Activated CD4-positive, alpha-beta T cell treated with anti-CD3 and anti-CD28 coated beads, Interleukin-2, amount 10 ng/mL, durations not matched to agents 7 days and 5 days (primary cell): ENCODE measurements at places on chromosomes 2 and 18. TPM values are rescaled to one million over a fixed set of nuclear protein-coding genes. Genes with fewer than 3 reads are reported as not detected.

NDUFS1 gene
- 58.9 TPM for total RNA-seq

DNA sequence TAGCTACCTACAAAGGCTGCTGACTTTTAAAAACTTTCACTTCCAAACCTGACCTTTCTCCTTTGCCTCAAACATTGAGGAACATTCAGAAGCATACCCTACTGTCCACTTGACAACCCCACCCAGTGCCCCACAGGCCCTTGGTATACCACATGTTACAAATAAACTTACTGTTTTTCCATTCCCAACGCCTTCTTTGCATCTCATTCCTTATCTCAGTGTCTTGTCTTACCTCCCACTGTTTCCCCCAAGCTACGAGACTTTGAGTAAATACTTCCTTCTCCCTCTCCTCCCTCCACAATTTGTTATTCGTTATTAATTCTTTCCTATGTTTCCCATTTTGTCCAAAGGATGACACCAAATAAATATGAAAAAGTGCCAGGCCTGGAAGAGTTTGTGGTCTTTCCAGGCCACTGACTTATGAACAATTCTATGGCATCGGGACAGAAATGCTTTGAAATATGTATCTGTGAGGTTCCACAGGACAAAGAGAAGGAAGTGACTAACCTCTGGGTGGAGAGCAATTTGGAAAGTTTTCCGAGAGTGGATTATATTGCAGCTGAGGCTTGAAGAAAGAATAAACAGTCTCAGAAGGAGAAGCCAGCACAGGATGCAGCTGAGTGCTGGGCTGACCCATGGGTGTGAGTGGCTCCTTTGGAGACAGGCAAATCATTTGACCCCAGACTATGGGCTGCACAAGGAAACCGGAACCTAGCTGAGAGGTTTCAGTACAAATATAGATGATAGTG lies 409.0 kb downstream of the LPIN1 start:
- no peak for DNase-seq

GRCh38 chr2:95023222-95023597 lies 2.3 kb upstream of the MAL start:
- peak; percentile 79 for DNase-seq

GRCh38 chr2:96556441-96557330 lies 20.1 kb downstream of the ARID5A start:
- no peak for DNase-seq

- no peak for DNase-seq
These were observed 132.6 kb downstream of the SPAG16 start for GRCh38 chr2:213416832-213417231.

- DNase-seq, result no peak
These were observed 76.7 kb downstream of the MERTK start for GRCh38 chr2:111975053-111975552.

- DNase-seq, result no peak
These were observed 336.6 kb downstream of the PAX3 start for GRCh38 chr2:221962186-221962585.

CFC1B gene
- not detected for total RNA-seq

DNA sequence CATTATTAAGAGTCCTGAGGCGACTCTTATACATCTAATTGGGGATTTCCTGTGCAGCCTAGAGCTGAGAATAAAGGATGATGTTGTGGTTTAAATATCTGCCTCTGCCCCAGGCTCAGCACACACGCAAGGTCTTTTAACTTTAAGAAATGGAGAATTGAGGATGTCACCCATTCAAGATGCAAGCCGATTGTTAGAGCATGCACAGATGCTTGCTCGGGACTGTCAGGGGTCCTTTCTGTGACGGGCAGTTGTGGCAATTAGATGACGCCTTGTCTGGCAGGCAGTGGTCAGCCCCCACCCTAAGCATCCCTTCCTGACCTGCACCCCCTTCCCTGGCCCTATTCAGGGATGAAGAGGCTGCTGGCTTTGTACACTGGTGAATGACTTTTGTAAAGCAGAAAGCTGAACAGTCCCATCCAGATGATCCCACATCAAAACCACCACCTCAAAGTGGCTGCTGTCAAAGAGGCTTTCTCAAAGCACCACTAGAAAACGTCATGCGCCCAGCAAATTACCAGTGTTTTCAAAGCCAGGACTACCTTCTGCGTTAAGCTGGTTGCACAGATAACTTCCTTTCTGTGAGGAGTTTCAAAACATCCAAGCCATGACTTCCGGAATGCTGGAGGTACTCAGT lies 23.7 kb downstream of the FAM178B start:
- peak; percentile 96 for DNase-seq

GRCh38 chr2:96118698-96119388 lies 2.5 kb upstream of the ADRA2B start:
- DNase-seq, result no peak

MAP4K3 gene
- total RNA-seq, result 8.7 TPM

- DNase-seq, result no peak
These were observed 733.7 kb upstream of the FAM98A start for GRCh38 chr2:34332813-34333212.

PLA2R1 gene
- total RNA-seq, result not detected

DNA sequence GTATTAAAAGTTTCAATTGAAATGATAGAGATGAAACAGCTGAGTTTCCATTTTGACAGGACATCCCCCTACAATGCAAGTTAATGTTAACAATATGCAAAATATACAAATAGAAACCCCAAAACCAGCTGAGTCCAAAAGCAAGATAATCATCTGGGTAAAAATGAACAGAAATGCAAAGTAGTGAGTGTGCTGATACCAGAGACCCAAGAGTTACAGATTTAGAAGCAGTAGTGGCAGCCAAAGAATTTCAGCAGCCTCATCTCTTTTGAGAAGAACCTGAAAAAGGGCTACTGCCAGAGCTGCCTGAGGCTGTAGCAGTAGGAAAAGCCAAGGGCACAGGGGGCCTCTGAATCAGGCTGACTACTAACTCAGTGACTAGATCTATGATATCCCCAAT lies 82.6 kb downstream of the THADA start:
- no peak for DNase-seq

DNA sequence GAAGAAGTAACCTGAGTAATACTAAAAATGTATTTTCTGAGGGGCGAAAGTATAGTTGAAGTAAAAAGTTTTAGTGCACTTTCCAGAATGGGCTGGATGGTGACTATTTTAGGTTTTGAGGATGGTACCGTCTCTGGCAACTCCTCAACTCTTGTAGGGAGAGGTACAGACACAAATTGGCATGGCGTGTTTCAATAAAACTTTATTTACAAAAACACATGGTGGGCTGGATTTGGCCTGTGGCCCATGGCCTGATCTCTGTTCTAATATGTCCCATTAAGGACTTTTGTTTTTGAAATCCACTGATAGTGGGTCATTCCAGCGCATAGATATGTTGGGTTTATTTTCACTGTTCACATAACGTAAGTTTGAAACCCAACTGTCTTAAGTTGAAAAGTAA lies 132.8 kb downstream of the AGAP1 start:
- DNase-seq, result no peak

IL36A gene
- not detected for total RNA-seq

RNF125 gene
- total RNA-seq, result 35.6 TPM

CHRND gene
- total RNA-seq, result not detected

GRCh38 chr2:20934236-20934635 lies 109.6 kb downstream of the APOB start:
- DNase-seq, result no peak

C2orf66 gene
- 0.44 TPM for total RNA-seq

DNA sequence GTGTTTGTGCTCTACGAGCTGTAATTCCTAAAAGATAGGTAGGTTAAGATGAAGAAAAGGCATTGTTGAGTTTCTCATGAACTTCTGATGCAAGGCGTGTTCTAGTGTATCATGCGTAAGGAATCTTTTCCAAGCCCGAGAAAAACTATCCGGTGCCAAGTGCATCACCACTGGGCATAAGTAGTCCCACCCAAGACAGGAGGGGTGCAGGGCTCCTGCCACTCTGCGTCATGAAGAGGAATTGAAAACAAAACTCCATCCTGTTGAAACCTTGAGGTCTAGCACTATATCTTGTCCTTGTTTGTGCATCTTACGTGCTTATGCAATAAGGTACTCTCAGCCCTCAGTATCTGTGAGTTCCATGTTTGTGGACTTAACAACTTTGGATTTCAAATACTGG lies 45.7 kb downstream of the RAB31 start:
- DNase-seq, result no peak

GRCh38 chr18:5717256-5717655 lies 173.5 kb upstream of the EPB41L3 start:
- no peak for DNase-seq

SULT1C2 gene
- not detected for total RNA-seq

DNA sequence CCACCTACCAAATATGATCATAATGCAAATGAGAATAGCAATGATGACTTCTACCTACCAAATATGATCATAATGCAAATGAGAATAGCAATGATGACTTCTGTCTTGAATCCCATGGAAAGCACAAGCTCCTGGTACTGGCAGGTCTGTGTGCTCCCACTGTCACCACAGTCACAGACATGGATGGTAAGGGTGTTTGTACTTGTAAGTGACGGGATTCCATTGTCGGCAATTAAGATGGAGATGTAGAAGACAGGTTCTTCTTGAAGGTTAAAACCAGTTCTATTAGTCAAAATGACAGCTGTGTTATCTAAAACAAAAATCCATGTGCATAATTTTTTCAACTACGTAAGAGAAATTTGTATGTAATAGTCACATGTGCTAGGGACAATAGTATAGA lies 95.0 kb downstream of the CDH19 start:
- no peak for DNase-seq

DYNAP gene
- not detected for total RNA-seq

GRCh38 chr2:128580988-128581848 lies 262.6 kb upstream of the HS6ST1 start:
- DNase-seq, result no peak

DNA sequence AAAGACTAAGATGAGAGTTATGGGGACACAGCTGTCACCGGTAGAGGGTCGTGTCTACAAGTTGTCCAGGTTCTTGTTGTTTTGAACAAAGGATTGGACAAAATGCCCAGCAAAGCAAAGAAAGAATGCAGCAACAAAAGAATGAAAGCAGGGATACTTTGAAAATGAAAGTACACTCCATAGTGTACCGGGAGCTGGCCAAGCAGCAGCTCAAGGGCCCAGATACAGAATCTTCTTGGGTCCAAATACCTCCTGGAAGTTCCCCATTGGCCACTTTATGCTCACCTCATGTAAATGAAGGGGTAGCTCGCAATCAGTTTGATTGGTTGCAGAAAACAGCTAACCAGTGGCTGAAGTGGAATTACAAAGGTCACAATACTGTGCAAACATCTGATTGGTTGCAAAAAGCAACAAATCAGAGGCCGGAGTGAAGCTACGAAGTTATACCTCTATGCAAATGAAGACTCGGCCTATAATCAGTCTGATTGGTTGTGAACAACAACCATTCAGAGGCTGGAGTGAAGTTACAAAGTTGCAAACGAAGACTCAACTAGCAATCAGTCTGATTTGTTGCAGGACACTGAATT lies 474.9 kb upstream of the TMEFF2 start:
- no peak for DNase-seq

DNA sequence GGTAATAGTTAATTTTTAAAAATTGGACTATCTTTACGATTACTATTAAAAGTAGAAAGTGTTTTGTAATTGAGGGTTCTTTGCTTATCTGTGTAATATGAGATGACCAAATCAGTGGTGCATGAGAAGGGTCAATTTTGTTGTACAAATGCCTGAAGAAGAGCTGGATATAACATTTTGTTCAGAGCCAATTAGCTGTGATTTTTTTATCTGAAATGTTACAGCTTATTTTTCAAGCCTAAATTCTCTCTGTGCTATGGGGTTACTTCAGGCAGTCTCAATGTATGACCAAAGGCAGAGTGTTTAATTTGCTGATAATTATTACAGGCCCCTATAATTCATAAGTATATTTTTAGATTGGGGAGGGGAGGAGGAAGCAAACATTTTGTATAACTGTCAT lies 41.8 kb downstream of the OTX1 start:
- DNase-seq, result no peak

UGT1A8 gene
- total RNA-seq, result not detected

DNA sequence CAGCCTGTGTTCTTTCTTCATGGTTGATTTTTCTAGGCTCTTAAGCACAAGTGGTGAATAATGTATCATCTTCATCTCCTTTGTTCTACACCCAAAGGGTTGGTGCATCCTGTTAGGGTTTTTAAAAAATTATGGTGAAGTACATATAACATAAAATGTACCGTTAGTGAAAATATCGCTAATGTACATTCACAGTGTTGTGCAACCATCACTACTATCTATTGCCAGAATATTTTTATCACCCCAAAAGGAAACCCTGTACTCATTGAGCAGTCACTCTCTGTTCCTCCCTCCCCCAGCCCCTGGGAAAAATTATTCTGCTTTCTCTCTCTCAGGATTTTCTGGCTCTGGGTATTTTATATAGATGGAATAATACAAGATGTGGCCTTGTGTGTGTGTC lies 98.5 kb downstream of the PRKCE start:
- DNase-seq, result no peak

- DNase-seq, result no peak
These were observed 282.3 kb downstream of the EIPR1 start for GRCh38 chr2:3094999-3095958.

DNA sequence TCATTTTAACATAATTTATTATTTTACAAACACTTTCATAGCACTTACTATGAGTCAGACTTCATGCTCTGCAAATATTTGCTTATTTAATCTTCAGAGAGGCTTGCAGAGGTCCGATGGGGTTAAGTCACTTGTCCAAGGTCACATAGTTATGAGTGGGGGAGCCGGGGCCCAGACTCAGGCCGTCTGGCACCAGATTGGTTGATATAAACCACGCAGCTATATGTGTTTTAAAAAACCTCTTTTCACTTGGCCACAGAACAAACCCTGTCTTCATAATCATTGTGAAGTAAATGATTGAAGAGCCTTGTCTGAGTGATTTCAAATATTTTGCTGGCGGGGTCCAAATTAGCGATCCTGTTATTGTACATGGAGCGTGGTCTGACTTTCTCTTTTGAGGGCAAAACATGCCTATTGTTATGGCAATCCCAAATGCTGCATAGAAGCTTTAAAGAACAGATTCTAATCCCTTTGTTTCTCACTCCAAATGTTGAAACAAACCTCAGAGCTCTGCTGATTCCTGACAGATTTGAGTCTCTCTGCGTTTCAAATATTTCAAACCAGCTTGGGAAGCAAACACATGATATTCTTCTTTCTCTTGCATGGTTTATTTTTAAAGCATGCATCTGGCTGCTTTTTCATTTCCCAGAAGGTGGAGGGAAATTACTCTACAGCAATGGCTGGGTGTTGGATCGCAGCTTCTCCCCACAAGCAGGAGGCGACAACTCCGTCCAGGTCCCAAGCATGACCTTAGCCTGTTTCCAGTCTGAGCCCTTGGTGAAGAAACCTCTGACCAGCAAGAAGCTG lies 142.4 kb downstream of the DDX1 start:
- no peak for DNase-seq

DYNC2LI1 gene
- total RNA-seq, result 5.1 TPM
